ENCODE measurements at places on chromosomes 13 and 19.

DNA sequence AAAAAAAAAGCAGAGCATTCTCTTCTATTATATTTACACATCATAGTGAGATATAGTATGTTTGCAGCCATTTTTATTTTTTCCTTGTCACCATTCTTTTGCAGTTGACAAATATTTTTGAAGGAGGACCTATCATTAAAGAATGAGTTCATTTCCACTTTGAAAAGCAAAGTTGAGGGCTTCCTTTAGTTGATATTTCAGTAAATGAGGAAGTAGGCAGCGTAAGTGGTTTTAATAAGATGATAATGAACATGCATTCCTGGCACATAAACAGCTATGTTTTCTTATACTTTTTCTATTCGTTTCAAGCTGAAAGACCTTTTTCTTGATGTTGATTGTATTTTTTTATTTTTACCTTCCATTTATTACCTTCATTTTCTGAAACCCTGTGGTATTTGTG lies 66.2 kb downstream of the ZMYM2 start:
- no peak for DNase-seq

- DNase-seq, result no peak
These were observed 85.0 kb downstream of the TSHZ3 start for GRCh38 chr19:31264041-31264778.

GRCh38 chr19:52995711-52996110 lies 18.0 kb upstream of the ERVV-1 start:
- no peak for DNase-seq

GRCh38 chr13:86051134-86052103 lies 252.2 kb upstream of the SLITRK6 start:
- DNase-seq, result peak; percentile 0

GRCh38 chr19:8174706-8175105 lies 25.3 kb upstream of the FBN3 start:
- no peak for DNase-seq

DNA sequence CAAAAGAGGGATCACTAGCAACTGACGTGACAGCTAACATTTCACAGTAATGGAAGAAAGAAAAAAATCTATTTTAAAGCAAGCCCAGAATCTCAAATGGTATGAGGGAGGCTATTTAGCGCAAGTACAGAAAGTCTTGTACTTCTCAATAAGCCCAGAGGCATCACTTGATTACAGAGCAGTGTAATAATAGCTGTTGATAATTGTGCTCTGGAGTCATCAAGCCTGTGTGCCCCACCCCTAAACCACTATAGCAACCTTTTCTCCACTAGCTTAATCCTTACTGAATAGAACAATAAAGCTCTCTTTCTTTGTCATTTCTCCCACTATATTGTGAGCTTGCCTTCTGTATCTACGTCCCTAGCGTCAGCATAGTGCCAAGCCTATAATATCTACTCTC lies 56.6 kb downstream of the FREM2 start:
- DNase-seq, result no peak

DNA sequence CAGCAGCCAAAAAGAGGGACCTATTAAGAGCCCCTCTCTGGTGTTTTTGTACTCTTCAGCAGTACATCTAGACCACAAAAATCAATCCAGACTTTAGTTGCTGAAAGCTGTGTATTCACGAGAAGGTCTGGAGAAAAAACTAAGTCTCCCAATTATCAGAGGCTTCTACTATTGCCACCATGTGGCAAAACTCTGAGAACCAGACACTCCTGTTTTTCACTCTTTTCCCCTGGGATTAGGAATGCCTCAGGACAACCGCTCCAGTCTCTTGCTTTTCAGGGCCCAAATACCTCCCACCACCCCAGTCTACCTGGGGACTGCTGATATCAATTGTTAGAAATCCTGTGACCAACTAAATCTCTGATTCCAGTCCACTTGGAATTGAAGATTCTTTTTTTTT lies 30.1 kb upstream of the OBI1 start:
- DNase-seq, result no peak

- no peak for DNase-seq
These were observed 159.6 kb upstream of the ATXN8OS start for GRCh38 chr13:69948016-69948415.

GRCh38 chr13:20546556-20546955 lies 20.4 kb upstream of the IFT88 start:
- DNase-seq, result no peak

DNA sequence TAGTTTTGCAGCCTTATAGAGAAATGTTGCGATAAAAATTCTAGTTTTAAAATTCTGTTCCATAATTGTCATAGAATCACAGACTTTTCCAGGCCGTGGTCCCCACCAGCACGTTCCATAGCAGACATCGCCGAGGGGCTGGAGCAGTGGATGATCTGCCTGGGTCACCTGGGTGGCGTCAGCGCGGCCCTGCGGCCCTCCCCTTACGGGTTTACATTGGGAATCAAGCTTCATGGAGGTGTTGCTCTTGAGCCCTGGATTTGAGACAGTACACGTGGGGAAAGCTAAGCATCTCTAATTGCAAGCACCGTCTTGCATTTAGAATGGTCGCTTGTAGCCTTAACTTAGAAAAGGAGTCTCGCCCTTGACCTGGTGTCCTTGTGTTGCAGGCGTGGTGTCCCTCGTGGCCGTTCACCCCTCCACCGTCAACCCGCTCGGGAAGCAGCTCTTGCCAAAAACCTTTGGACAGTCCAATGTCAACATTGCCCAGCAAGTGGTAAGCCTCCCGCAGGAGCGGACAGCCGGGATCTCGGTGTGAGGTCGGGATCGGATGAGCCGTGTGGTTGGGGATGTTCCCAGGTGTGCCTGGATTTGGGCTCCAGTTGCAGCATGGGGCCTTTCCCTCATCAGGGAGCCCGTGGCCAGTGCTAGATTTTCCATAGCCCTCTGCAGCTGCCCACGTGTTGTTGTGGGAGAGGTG lies 35.1 kb downstream of the ATP4B start:
- DNase-seq, result no peak

- no peak for DNase-seq
These were observed 36.0 kb downstream of the CYP4F22 start for GRCh38 chr19:15544283-15544682.

DNA sequence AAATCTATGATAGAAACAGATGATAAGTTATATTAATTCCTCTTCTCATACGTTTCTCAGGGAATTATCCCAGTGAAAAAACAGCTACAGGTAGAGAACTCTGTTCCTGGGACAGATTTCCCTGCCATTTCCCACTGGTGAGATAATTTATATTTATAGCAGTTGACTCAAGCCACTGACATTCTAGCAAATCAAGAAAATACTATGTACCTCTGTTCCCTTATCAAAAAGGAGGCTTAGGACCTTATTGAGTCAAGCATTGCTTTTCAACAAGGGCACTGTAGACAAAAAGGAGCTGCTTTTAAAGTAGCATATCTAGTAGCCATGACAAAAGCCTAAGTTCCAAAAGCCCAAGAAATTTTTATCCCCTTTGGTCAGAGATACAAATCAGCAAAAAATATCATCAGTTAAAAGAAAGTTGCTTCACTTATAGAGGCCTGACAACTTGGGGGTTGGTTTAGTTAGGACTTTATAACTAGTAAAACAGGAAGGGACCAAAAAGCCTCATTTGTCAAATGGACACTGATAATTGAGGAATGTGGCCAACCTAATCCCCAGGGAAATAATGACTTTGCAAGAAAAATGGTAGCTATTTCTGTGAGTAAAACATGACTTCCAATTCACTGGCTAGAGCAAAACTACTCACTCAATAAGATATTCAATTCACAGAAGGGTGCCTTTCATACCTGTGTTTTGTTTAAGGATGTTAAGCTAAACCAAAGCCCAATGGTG lies 652.5 kb downstream of the SLITRK1 start:
- no peak for DNase-seq

- no peak for DNase-seq
These were observed 391.3 kb downstream of the EFNB2 start for GRCh38 chr13:106143930-106144709.

- DNase-seq, result no peak
These were observed 27.7 kb downstream of the MCF2L start for GRCh38 chr13:112996671-112997091.

GRCh38 chr19:57465680-57466381 lies 8.9 kb upstream of the VN1R1 start:
- no peak for DNase-seq

GRCh38 chr19:28960586-28960985 lies 252.4 kb downstream of the UQCRFS1 start:
- DNase-seq, result no peak

DNA sequence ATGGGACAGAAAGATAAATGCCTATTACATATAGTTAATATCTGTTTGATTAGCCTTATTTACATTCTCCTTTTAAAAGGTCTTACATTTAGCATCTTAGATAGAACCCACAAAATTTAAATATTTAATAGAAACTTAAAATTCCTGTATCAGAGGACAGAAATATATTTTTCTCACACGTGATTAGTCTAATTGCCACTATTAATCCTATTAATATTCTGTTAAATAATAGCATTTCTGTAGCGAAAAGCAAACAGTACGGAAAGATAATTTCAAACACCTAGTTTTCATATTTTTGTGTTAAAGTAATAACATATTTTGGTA lies 380 bp upstream of the ZNF30 start:
- no peak for DNase-seq

DNA sequence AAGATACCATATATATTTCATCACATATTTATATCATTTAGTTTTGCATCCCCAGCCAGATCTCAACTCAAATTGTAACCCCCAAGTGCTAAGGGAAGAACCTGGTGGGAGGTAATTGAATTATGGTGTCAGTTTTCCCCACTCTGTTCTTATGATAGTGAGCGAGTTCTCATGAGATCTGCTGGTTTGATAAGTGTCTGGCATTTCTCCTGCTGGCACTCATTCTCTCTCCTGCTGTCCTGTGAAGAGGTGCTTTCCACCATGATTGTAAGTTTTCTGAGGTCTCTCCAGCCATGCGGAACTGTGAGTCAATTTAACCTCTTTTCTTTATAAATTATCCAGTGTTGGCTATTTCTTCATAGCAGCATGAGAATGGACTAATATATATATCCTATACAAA lies 462.5 kb upstream of the SLITRK5 start:
- DNase-seq, result no peak

- DNase-seq, result no peak
These were observed 24.4 kb upstream of the DOCK9 start for GRCh38 chr13:99002172-99002710.

- DNase-seq, result no peak
These were observed 128.3 kb upstream of the SPATA13 start for GRCh38 chr13:24032252-24032651.

All from NCI-H446 (cell line).